BJ (cell line): ENCODE measurements at places on chromosomes 3 and 15.

GRCh38 chr15:66053991-66054390 is 184.7 kb downstream of the RAB11A start:
- DNase-seq: no peak

- DNase-seq: no peak
These were observed 45.7 kb downstream of the CHSY1 start for GRCh38 chr15:101206176-101206591.

- DNase-seq: no peak
These were observed 406 bp upstream of the GABRB3 start for GRCh38 chr15:26773067-26773877.

DNA sequence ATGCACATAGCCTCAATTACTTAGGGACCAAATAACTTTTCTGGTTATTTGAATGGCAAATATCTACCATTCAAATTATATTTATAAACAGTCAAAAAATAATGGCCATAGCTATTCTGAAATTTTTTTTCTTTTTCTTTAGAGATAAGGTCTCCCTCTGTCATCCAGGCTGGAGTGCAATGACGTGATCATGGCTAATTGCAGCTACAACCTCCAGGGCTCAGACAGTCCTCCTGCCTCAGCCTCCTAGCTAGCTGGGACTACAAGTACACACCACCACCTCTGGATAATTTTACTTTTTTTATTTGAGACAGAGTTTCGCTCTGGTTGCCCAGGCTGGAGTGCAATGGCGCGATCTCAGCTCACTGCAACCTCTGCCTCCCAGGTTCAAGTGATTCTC is 16.6 kb downstream of the PPP1R2 start:
- DNase-seq: no peak

DNA sequence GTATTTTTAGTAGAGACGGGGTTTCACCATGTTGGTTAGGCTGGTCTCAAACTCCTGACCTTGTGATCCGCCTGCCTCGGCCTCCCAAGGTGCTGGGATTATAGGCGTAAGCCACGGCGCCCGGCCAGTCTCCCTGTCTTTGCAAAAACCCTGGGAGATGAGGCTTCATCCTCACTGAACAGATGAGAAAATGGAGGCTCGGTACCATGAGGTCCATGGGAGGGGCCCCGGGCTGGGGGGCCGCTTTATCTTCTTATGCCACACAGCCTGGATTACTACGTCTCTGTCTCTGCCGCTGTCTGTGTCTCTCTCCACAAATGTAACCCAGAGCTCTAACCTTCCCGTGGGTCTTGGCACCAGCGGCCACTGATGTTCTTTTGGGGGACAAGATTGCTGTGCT is 39.1 kb downstream of the ABTB1 start:
- DNase-seq: no peak

- no peak for DNase-seq
These were observed 25.6 kb upstream of the PYGO1 start for GRCh38 chr15:55613727-55614126.

DNA sequence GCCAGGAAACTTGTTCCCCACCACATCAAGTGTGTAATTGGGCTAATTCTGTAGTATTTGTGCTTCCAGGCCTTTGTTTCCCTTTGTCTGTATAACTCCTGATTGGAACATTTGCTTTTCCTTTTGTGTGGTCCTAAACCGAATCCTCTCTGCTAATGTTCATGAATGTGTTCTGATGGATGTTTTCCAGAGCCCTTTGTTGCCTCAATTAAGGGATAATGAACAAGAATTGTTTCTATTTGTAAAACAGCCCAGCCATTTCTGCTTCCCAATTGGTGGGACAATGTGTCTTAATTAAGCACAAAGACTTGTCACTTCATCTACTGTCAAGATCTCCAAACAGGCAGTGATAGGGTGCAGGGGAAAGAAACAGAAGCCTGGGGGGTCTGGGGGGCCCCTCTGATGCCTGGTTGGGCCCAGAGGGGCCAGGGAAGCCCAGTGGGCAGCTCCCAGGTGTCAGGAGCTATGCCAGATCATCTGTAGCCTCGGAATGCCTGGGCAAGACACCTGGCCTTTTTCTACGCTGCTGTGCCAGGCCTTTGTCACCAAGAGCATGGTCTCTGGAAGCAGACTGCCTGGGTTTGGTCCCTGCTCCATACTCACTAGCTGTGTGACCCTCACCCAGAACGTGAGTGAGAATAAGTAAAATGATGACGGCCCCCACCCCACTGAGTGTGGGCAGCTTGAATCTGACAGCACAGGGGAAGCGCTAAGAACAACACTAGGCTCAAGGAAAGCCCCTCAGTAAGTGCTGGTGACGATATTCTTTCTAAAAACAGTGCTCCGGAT is 116.6 kb upstream of the PRR20G start:
- no peak for DNase-seq

- DNase-seq: no peak
These were observed 16.9 kb upstream of the C3orf38 start for GRCh38 chr3:88132894-88133293.

- no peak for DNase-seq
These were observed 12.1 kb downstream of the PLXND1 start for GRCh38 chr3:129594409-129594808.

GRCh38 chr15:41648097-41648496 is 12.1 kb upstream of the MGA start:
- DNase-seq: no peak

DNA sequence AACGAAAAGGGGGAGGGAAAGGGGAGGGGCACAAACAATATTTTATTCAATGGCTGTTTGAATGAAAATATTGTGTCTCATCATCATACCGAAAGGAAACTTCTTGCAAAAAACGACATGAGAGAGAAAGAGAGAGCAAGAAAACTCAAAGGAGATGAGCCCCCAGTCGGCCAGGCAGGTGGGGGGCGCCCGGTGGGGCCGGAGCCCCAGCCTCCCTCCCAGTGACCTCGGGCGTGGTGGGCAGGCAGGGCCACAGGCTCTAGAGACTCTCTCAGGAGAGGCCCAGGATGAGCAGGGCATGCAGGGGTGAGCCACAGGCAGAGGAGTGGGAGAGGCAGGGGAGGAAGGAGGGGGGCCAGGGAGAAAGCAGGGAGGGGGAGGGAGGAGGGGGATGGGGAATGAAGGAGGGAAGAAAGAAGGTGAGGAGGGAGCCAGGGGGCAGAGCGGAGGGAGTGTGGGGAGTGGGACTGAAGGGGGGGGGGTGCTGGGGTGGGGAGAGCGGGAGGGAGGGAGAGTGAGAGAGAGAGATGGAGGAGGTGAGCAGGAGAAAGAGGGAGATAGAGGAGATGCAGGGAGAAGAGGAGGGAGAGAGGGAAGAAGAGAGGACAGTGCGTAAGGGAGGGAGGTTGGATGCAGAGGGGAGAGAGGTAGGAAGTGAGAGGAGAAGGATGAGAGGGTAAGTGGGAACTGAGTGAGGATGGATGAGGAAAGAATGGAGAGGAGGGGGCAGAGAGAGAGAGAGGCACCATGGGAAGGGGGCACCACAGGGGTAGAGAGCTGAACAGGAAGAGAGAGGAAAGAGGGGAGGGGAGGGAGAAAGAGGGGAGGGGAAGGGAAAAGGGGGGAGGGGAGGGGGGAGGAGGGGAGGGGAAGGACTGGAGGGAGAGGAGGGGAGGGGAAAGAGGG is 14.1 kb upstream of the TMEM115 start:
- no peak for DNase-seq

DNA sequence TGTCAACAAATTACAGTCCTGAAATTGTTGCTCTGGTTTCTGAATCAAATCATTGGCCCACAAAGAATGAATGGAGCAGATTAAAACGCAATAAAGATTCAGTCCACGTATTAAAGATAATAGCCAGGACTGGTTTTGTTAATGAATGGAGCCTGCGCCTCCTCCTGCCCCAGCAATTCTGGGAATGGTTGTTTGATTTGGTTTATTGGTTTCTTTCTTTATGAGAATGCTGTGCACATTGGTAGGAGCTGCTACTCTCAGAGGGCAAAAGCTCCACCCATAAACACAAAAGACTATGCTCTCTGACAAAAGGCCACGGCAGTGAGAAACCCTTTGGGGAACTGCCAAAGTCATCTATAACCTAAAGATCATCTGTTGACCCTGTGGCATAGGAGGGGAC is 261.1 kb downstream of the ABHD5 start:
- DNase-seq: no peak

- no peak for DNase-seq
These were observed 9.1 kb downstream of the MRPS11 start for GRCh38 chr15:88476635-88477060.

DNA sequence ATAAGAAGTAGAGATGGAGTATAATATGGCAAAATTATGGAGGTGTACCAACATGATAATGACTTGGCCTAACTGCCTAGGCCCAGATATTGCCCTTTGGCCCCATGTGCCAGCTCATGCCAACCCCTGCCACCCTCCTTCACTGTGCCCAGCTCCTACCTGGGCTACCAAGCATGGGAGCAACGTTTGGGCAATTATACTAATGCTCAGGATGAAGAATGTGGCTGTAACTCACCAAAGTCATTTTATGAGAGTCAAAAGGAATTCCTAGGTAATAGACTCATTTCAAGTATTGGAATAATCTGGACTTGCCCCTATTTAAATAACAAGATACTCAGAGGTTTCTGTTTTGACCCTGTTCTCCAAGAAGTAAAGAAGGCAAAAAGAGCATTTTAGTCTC is 240.2 kb upstream of the IL12A start:
- no peak for DNase-seq

DNA sequence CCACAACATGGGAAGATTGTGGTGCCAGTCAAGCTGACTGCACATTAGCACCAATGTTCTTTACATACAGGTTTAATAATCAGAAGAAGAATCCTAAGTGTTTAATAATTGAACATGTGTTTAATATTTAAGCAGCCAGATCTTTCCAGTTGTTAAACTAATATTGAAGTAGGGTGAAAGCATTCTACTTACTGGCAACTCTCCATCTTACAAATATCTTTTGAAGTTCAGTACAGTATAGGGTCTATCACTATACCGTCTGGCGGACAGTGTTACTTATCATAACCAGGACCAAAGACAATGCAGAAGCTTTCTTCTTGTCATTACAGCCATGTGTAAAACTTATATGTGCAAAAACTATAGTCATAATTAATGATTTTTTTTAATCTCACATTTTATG is 376.4 kb downstream of the CNTN6 start:
- DNase-seq: no peak

DNA sequence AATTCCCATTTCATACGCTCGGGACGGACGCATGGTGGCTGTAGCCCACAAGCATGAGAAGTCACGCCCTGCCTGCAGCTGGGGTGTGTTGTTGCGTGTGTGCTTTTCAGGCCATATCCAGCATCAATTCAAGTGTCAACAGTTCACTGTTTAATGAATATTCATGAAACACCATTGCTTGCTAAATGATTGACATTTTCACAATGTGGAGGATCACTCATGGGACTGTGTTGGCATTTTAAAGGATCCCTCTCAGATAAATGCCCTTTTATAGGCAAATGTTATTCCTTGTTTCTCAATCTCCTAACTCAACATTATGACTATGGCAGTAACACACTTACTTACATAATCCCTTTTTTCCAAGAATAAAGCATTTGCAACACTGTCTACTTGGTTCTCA is 511.3 kb downstream of the GABRG3 start:
- no peak for DNase-seq

DNA sequence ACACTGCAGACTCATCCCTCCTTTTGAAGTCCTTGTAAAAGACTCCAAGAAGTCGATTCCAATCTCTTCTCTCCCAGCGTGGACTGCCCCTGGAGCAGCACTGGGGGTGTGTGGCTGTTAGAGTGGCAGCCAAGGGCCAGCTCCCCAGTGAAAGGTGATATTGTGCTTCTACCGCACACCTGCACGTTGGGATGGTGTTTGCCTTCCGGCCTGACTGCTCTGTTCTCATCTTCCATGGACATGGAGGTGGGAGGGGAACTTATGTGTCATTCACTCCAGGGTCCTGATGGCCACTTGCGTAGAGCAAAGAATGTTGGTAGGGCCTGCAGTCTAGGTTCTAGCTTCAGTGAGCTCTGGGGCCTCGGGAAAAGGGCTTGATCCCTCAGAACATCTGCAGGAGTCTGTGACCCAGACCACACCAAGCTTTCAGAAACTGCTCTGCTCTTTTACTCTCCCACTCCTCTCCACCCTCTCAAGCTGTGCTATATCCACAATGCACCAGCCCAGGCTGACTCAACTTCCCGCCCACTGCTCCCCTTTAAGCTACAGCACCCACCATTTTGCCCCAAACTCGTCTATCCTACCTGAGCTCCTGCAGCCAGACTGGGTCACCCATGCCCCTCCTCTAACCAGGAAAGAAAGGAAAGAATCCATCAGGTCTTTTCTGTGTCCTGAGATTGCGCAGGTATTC is 31.3 kb downstream of the LIPC start:
- no peak for DNase-seq

DNA sequence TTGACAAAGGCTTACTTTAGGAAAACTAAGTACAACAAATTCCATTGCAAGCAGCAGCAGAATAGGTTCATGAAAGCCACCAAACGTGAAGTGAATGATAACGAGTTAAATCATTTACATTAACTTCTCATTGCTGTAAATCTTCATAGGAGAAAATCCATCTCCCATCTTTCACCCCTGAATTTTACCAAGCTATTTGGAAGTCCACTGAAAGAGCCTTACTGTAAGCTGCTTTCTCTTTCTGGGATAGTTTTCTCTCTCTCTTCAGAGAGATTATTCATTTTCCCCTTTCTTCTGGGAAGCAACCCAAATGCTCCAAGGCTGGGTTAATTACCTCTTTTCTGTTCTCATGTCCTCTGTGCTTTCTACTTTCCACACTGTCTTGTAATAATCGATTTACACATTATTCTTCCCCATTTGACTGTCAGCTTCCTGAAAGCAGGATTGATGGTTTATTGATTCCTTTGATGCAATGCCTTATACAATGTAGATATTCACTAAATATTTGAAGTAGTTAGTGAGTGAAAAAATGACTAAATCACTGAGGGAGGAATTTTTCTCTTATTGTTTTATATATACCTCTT is 914.3 kb upstream of the ARPP21 start:
- no peak for DNase-seq

DNA sequence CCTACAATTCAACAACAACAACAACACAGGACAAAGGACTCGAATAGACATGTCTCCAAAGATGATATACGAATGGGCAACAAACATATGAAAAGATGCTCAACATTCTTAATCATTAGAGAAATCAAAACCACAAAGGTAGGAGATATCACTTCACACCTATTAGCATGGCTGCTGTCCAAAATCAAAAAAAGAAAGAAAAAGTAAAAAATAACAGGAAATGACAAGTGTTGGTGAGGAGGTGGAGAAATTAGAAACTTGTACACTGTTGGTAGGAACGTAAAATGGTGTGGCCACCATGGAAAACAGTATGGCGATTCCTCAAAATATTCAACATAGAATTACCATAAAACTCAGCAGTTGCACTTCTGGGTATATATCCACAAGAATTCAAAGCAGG is 312.3 kb upstream of the STT3B start:
- no peak for DNase-seq

- no peak for DNase-seq
These were observed 1.9 kb upstream of the ARL6IP5 start for GRCh38 chr3:69082805-69083204.

DNA sequence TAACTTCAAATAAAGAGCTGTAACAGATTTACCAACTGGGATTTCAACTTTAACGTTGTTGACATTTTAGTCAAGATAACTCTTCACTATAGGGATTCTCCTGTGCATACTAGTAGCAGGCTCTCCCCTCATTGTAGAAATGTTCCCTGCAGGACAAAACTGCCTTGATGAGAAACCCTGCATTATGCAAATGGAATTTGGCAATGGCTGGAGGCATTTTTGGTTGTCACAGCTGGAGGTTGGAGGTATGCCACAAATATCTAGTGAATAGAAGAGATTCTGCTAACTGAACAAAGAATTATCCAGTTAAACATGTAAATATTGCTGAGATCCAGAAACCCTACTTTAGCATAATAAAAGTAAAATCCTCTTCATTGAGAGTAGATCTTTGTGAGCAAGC is 928.8 kb upstream of the ALCAM start:
- DNase-seq: no peak

- DNase-seq: no peak
These were observed 74.9 kb upstream of the SKOR1 start for GRCh38 chr15:67750371-67750770.
